ENCODE measurements at places on chromosomes 4 and X.
A peak's percentile ranks its signal among the peaks of the same experiment; 100 is the strongest.

DNA sequence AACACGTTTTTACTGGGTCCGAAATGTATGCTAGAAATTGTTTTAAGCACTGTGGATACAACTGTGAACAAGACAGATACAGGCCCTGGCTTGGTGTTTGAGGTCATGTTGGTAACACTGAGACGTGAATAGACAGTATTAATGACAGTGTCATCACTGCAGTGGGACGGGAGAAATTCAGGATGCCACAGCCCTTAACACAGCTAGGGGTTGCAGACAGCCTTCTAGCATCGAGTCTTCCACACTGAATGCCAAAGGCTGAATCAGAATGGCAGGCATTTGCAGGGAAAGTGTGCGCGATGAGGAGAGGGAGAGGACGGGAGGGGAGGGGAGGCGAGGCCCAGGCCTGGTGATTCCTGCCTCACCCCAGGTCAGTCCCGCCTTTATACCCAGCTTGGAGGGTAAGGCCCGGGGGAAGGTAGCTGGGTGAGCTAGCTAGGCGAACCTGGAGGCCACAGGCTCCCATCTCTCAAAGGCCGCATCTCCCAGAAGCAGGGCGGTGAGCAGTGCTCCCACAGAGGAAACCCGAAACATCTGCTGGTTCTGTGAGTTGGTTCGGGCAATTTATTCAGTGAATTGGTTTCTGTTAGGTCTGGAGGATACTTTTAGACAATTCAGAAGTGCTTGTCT, 44.1 kb upstream of the CLDN24 start:
- no peak for DNase-seq

DNA sequence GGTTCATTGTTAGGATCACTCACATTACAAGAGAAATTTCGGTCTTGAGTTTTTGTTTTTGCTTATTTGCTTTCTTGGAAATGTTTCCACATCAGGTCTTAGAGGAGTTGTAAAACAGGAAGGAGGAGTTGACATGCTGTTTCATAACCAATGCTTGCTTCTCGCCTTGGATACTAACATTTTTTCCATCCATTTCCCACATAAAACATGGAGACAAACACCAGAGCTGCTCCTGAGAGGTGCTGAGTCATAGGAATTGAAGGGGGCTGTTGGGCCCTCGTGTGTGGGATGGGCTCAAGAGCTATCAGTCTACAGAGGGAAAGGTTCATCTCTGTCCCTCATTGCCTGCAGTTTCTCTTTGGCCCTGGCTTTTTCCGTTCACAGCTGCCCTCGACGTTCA, 29.9 kb downstream of the TBL1X start:
- DNase-seq: no peak

DNA sequence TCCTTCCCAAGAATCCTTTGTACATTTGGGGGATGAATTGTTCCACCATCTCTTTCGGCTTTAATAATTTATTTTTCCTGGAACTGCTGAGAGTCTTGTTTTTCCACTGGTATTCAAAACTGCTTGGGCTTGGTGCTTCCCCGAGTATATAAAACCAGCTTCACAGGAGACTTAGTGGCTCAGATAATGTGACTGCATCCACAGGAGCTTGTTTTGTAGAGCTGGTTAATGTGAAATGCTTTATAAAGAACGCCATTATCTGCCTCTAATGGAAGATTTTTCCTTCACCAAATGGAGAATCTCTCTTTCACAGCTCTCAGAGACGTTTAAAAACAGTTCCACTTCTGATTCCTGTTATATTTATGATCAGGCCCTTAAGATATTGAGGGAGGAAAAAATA, 935.5 kb downstream of the RAB28 start:
- no peak for DNase-seq

DNA sequence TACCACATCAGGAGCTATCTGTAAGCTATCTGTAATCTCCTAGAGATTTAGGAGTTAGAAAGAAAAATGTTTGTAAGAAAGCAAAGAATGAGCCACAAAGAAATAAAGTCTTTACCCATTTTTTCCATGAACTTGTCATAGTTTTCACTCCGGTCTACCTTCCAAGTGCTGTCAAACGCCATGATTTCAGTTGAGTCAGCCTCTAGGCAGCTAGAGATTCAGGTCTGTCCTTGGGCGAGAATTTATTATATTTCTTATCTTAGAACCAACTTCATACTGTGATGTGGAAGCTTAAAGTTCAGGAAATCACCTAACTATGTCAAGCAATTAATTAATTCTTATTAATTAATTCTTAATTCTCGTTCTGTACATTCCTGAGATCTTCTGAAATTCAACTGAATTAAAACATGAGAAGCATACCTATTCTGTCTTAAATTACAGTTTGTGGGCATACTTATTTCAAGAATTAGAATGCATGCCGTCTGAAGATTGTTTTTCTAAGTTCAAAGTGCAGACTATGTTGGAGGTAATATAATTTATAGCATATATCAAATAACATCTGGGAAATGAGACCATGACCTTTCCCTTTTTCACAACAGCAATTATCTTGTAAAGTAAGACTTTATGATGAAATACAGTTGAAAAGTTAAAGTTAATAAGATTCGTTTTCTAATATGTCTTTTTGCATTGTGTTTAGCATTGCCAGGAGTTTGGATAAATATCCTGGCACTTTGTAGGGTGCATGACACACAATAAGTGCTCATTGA, at the start of gene FABP2:
TSS of gene FABP2 (minus strand) at position 218 of the 767 bp plus-strand sequence. CDS start at position 182, 36 bp downstream.
- no peak for DNase-seq

- no peak for DNase-seq
These were observed 8.9 kb upstream of the IRAK1 start for GRCh38 chrX:154028502-154029184.

GRCh38 chr4:121900132-121900983, 30.1 kb upstream of the BBS7 start:
- DNase-seq: peak; percentile 72

- no peak for DNase-seq
These were observed 225.8 kb upstream of the NOCT start for GRCh38 chr4:138789796-138790195.

Measured in CD4-positive, alpha-beta T cell treated with Interleukin-10 for 1 hour (primary cell).